ENCODE measurements at places on chromosomes 7 and 10. TPM values are rescaled to one million over a fixed set of nuclear protein-coding genes. Genes with fewer than 3 reads are reported as not detected.

EPO gene
- not detected for total RNA-seq

FGFR2 gene
- not detected for total RNA-seq

HOXA10 gene
- total RNA-seq: 0.08 TPM

GHITM gene
- total RNA-seq: 117 TPM

PRSS1 gene
- not detected for total RNA-seq

NXPH1 gene
- not detected for total RNA-seq

DNA sequence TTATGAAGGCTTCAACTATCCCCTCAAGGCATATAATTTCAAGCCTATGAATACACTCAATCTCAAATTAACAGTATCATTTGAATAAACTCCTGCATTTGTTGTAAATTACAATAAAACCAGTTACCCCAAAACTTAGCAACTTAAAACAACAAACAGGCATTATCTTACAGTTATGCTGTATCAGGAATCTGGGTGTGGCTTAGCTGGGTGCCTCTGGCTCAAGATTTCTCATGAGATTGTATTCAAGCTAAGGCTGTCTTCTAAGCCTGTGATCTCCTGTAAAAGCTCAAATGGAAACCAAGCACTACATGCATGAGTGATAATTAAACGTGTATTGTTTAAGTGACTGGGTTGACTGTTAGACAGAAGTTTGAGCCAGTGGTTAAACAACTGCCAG, 341.0 kb upstream of the PHF14 start:
- DNase-seq: no peak

DNA sequence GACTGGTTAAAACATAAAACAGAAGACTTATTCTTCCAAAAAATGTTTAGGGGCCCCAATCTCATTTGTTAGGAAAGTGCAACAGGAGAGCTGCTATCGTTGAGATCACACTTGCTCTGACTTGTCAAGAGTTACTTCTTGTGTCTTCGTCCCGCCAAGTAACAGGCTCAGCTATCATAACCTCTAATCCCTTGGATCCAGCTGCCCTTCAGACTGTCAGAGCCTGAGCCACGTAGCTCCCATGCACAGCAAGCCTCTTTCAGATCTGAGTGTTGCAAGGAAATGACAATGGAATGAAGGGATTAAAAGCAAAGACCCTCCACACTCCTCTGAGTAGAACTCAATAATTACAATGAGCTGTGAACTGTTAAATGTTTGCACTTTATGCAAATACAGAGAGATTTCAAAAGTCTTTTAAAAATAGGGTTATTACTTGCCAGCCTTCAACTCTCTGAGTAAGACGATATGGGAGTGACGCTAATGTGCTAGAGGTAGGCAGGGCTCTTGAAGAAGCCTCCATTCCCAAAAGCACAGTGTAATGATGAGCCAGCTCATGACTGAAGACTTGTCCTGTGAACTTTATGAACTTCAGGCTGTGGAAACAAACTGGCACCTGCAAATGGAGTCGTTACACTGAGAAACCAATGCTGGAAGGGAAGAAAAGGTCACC, 28.4 kb upstream of the CDK13 start:
- DNase-seq: no peak

DNA sequence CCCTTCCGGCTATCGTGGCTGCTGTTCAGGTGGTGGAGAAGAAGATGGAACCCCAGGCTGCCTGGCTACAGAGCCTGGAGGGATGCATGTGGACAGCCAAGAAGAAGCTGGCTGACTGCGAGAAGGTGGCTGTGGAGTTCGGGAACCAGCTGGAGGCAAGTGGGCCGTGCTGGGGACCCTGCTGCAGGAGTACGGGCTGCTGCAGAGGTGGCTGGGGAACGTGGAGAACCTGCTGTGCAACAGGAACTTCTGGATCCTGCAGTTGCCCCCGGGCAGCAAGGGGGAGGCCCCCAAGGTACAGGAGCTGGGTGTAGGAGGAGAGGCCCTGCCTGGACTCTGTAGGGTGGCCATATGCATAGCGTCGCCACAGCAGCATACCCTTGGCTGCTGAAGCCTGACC, 25.6 kb downstream of the ZNF783 start:
- no peak for DNase-seq

DNA sequence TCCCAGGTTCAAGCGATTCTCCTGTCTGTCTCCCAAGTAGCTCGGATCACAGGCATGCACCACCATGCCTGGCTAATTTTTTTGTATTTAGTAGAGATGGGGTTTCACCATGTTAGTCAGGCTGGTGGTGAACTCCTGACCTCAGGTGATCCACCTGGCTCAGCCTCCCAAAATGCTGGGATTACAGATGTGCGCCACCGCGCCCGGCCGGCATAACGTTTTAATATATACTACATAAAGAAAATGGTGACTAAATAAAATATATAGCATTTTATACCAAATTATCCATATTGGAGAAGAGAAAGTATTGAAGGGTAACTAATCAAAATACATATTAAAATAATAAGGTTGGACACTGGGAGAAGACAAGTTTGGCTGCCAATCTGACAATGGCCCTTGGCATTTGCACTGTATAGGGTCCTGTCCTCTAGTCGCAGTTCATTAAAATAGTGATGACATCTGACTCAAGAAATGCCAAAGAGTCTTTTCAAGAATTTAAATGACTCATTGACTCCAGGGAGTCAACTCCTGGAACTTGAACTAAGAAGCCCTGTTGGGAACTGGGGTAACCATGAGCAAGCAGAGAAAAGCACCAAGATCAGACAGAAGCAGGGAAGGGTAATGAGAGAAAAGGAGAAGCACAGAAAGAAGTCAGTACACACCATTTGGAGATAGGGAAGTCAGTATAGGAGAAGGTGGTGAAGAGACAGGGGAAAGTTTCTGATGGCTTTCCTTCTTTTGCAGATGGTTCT, 91.1 kb downstream of the CH25H start:
- DNase-seq: peak; percentile 77

GRCh38 chr7:124954790-124955189, 25.2 kb upstream of the POT1 start:
- peak; percentile 21 for DNase-seq

GRCh38 chr7:154841731-154842331, 161.1 kb downstream of the PAXIP1 start:
- no peak for DNase-seq

DNA sequence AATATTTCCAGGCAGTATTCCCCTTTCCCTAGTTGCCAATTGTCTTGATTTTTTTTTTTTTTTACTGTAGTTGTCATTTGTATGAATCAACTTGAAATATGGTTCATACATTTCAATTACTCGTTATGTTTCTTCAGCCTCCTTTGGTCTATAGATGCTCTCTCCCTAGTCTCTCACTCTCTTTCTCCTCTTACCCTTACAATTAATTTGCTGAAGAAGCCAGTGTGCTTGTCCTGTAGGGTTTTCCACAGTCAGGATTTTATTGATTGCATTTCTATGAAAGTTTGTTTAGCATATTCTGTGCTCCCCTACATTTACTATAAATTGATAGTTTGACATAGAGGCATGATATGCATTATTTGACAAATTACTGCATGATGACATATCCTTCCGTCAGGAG, 112.0 kb upstream of the PRKCQ start:
- DNase-seq: no peak

DNA sequence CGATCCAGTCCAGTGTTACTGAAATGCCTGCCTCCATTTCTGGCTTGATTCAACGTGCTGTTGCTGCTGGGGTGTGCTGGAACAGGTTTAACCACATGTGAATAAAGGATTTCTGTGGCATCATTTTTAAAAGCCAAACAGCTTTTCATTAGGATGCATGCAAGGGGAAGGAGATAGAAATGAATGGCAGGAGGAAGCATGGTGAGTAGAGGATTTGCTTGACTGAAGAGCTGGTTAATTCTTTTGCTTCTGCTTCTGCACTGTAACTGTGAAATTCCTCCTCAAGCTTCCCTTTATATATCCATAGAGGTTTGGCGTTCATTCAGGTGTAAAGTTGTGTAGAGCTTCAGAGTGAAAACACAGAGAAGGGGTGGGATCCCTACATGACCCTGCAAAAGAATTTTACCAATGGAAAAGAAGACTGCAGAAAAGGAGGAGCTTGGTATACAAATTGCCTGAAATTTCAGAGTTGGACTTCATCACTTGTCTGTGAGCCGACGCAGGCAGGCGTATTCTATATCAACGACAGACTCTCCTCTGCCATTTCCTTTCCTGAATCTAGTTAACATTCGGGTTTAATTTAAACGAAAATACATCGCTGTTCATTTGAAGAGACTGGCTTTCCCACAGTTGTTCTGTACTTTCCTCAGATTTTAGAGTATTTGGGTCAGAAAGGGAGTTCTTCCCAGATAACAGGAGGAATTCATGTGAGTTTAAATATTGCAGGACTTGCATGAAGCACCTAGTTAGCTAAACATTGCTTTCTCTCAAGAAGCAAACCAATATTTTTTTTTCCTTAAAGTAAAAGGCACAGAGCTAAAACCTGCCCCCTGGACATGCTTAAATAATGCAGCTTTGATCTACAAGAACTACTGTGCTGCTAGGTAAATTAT, at the start of gene SOSTDC1:
Gene SOSTDC1, minus strand, starts transcription at position 270 of the 893 bp plus-strand sequence. Its CDS starts 70 bp downstream, at position 200.
- DNase-seq: peak; percentile 13

DNA sequence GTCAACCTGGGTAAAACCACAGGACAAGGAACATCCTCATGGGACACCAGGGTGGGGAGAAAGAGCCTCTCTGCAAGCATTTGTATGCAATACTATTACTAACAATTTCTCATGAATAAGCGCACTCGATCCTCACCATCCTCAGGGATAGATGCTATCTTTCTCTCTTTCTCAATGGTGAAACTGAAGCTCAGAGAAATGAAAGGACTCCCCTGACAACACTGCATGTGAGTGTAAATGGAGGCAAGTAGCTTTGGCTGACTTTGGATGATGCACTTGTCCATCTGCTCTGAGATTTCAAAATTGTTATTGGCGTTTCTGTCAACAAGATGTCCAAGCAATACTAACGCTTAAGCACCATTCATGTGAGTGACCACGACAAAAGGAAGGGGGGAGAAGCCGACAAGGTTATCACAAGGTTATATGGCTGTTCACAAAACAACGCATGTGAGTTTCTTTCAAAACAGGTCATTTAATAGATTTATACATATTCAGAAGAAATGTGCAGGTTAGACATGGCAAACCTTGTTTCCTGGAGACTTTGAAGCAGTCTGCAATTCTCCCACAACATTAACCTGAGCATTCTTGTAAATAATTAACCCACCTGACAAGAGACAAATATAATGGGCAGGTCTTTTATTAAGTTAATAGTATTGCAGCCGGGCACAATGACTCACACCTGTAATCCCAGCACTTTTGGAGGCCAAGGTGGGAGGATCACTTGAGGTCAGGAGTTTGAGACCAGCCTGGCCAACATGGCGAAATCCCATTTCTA, 54.0 kb downstream of the IFIT5 start:
- DNase-seq: no peak

- no peak for DNase-seq
Observed at GRCh38 chr10:54800741-54801421, at the start of gene PCDH15. Gene PCDH15 (minus strand): TSS chr10:54801231. CDS start chr10:54664262, 136,969 bp downstream.

DNA sequence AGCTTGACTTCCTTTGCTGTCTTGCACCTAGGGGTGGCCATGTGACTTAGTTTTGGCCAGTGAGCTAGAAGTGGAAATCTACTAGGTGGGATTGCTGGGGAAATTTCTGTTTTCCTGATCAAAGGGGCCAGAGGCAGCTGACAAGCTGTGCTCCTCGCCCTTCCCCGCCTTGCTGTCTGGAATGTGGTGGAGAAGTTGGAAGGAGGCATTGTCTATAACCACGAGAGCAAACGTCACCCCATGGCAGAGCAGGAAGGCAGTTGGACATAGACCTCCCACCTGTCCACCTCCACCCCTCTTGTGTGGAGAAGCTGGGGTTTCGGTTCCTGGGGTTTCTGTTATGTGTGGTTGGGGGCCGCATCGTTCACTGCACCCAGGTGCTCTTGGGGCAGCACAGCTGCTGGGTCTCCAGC, 7.3 kb downstream of the SFRP5 start:
- no peak for DNase-seq

DNA sequence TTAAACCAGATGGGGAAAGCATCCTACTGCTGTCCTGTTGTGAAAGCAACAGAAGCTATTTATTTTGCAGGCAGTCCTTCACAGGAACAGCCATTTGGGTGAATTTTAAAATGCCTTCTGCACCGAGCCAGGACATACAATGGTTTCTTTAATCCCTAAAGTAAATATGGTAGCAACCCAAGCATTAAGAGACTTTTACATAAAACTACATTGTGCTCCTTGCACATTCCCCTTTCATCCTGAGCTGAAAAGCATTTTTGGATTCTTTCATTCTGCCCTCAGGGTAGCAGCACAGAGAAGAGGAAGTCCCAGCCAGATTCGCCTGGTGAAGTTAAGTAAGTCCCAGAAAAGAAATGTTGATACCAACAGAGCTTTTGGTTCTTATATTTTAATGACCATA, 84.0 kb upstream of the FAM3C start:
- no peak for DNase-seq

- peak; percentile 24 for DNase-seq
Observed at GRCh38 chr10:89476150-89476549, 59.2 kb downstream of the SLC16A12 start.

- DNase-seq: peak; percentile 48
Observed at GRCh38 chr7:70696201-70696754, 435.7 kb upstream of the GALNT17 start.
